ENCODE measurements at places on chromosomes 5 and 9.

DNA sequence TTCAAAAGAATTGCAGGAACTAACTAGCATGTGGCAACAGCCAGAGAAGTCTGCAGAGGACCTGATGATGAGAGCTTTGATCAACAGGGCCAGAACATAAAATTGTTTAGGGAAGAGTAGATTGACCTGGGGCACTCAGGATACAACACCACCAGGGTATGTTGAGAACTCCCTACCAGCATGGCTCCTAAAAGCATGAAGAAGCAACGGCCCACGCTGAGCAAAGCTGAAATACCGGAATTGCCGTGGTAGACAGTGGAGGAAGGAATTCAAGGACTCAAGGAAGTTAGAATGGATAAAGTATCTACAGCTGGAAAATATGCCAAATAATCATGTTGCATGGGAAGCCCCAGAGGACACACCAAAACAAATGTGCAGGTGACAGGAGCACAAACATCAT lies 31.6 kb downstream of the DROSHA start:
- DNase-seq = no peak

DNA sequence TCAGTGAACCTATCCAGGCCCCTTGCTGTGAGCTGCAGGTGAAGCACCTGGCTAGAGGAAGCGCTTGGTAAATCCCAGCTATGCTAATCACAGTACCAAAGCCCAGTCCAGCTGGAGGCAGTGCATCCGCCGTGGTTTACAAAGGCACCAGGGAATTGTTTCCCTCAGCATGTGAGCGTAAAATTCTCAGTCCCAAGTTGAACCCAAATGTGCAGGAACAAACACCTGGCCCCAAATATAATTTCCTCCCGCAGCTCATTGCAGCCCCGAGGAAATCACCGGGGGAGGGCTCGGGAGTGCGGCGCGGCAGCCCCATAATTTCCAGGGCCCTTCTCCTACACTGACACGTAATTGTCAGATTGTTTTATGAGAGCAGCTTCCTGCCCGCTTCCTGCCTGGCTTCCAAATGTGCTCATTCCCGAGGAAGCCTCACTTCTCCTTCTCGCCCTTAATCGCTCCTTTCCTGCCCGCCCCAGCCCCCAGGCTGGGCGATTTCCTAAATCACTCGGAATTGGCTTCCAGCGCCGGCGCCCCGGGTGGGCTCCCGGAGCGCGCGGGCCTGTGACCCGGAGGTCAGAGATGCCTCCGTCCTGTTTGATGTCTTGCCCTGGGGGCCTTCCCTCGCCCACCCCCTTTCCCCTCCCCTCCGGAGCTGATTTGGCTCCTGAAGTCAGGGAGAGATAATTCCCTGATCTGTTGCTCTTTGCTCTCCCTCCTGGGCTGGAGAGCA lies 134.4 kb downstream of the FGF1 start:
- no peak for DNase-seq

GRCh38 chr5:163619951-163620350 lies 114.5 kb downstream of the MAT2B start:
- DNase-seq = no peak

- no peak for DNase-seq
Observed at GRCh38 chr9:13387734-13388067, 108.2 kb upstream of the MPDZ start.

- DNase-seq = no peak
Observed at GRCh38 chr9:79664375-79664831, 92.6 kb downstream of the TLE4 start.

- no peak for DNase-seq
Observed at GRCh38 chr5:82538339-82539034, 260.3 kb upstream of the RPS23 start.

DNA sequence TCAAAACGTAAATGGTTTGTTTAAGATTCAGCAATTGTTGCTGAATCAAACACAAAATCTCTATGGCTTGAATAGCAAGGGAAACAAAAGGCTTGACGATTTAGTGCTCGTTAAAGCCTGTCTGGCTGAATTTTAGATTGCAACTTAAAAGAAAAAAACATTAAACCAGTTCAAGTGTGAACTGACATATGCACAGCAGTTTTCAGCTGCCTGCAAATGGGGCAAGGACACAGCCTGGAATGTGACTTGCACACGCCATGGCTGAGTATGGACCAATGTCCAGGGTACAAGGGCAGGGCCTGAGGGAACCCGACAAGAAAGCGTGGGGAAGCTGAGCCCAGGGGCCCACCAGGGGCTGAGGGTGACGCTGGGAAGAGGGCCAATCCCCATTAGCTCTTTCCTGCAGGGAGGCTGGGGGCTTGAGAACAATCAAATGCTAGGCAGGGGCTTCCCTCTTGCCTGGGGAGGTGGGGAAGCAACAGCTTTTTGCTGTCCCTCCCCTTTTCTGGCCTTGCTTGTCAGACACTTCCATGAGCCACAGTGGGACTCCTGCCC lies 89.6 kb upstream of the LRRTM2 start:
- DNase-seq = no peak

- DNase-seq = no peak
Observed at GRCh38 chr5:81786991-81787390, 36.1 kb upstream of the SSBP2 start.

GRCh38 chr9:95556521-95556920 lies 39.8 kb upstream of the PTCH1 start:
- DNase-seq = no peak

DNA sequence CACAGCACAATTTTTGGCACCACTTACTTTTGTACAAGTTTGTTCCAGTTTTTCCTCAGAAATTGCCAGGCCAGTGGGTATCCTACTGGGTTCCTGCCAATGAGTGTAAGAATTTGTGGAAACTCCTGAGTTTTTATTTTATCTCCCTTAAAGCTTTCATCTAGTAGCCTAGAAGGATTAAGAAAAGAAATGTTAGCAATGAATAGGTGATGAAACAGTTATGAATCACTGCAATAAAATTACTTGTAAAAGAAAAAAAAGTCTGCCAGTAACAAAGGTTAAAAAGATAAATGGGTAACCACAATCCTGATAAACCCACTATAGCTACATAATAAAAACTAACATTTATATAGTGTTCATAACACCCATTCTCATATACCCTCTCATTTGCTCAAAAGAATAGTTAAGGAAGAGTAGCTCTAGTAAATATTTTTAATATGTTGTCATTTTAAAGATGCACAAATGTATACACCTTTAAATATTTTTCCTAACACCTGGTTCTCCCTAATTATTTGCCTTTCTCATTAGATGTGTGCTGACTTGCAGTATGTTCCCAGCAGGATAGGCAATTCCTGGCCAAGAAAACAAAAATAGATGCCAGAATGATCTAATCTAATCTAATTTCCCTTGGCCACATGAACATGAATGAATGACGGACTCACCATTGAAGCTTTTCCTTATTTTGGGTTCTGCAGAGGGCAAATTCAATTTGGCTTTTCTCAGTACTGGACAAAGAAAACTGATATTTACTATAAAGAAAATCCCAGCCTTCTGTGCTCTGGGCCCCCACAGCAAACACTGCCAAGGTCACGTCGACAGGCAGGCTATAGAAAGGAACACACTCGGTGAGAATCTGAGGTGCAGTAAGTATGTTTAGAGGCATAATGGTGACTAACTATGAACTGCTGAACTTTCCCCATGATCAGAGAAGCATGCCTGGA lies 26.4 kb downstream of the ERAP1 start:
- peak; percentile 38 for DNase-seq

DNA sequence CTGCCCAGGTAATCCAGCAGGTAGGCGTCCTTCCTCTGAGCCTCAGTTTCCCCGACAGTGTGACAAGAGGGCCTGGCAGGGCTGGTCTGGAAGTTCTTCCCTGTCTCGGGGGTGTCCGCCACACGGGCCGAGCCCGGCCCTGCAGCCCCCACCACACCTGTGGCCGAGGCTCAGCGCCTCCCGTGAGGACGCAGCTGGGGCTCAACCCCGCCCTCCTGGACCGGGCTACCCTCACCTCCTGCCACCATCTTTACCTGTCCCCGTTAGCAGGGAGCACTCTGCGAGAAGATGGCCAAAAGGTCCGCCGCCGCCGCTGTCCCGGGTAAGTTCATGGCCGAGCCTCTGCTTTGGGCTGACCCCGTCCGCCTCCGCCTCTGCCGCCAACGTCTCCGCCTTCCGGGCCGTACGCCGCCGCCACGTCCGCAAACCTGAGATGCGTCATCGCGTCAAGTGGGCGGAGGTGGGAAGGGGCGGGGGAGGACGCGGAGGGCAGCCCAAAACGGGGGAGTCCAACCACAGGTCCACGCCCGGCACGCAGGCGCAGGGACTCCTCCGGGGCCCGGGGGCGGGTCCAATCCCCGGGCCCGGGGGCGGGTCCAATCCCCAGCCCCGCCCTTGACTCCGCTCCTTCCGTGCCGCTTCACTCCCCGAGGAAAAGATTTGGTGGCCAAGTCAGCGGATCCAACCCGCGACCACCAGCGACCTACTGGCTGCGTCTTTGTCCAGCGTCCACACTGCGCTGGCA lies at the start of gene LYSMD3:
TSS of gene LYSMD3 (minus strand) at position 391 of the 745 bp plus-strand sequence. CDS start 4,295 bp downstream, outside the sequence.
- peak; percentile 92 for DNase-seq

DNA sequence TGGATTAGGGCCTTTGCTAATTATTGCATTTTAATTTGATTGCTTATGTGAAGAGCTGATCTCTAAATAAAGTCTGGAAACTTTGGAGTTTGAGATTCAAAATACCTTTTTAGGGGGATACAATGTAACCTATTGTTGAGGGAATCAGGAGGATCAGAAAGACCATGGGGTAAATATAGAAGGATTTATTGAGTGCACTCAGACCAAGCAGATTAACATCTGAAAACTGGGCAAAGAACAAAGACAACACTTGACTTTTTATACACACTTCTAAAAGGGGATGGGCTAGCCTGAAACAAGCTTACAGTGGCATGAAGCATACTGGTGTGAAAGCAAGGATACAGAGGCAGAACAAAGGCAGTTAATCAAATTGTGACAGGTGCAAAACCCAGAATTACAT lies 174.3 kb downstream of the MRPS30 start:
- DNase-seq = peak; percentile 33

DNA sequence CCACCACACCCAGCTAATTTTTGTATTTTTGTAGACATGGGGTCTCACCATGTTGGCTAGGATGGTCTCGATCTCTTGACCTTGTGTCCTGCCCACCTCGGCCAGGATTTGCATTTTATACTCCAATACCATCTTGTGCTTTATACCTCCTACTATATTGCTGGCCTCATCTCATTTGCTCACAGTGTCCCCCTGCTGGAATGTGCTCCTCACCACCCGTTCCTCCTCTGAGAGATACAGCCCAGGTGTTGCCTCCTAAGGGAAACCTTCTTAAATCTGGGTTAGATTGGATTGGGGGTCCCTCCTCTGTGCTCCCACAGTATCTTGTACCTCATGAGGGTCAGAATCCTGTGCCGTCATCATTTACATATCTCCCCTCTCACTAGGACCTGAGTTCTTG lies 131.7 kb downstream of the PAPPA start:
- no peak for DNase-seq
